ENCODE measurements at places on chromosomes 4 and X.

GRCh38 chr4:101989551-101989950 lies 199.0 kb downstream of the BANK1 start:
- DNase-seq, result no peak

DNA sequence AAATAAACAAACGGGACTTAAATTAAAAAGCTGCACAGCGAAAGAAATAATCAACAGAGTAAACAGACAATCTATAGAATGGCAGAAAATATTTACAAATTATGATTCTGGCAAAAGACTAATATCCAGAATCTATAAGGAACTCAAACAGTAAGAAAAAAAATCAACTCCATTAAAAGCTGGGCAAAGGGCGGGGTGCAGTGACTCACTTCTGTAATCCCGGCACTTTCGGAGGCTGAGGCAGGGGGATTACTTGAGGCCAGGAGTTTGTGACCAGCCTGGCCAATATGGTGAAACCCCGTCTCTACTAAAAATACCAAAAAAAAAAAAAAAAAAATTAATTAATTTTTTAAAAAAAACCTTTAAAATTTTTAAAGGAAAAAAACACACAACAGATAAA lies 109.0 kb downstream of the ATP11C start:
- no peak for DNase-seq

DNA sequence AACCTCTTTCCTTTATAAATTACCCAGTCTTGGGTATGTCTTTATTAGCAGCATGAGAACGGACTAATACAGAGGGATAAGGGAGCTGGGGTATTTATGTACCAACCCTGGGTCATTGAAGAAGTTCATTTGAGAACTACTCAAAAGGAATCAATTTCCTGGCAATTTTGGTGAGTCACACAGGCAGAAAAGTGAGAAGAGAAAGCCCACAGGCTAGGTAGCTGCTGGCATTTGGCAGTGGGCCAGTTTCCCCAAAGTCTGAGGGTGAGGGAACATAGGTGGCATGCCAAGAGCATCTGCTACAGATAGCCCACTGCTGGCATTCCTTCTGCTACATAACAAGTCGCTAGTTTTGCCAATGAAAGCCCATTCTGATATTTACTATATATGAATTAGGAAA lies 411.2 kb downstream of the MID1IP1 start:
- no peak for DNase-seq

- DNase-seq, result no peak
Measured at GRCh38 chrX:133417364-133417763, 2.1 kb upstream of the GPC4 start.

- DNase-seq, result peak; percentile 38
Measured at GRCh38 chr4:103075435-103075893, 1.1 kb downstream of the SLC9B2 start.

- no peak for DNase-seq
Measured at GRCh38 chrX:23066588-23067281, 67.0 kb downstream of the DDX53 start.

GRCh38 chr4:143256456-143256855 lies 71.7 kb downstream of the USP38 start:
- no peak for DNase-seq

GRCh38 chrX:150704030-150704613 lies 10.9 kb downstream of the MTMR1 start:
- peak; percentile 65 for DNase-seq

GRCh38 chr4:5003372-5003857 lies 15.8 kb downstream of the CYTL1 start:
- no peak for DNase-seq

DNA sequence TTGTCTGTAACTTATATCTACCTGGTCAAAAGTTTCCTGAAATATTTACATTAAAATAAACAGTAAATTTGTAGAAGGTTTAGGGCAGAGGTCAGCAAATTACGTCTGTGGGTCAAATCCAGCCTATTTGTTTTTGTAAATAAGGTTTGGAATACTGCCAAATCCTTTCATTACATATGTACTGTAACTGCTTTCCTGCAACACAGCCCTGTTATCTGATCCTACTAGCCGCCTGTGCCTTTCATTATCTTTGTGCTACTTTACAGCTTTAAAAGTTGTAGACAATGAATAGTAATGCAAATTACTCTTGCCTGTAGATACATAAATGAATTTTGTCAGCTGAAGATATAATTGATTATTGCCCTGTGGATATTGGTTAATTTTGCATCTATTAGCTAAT lies 369.6 kb upstream of the SLC7A11 start:
- no peak for DNase-seq

DNA sequence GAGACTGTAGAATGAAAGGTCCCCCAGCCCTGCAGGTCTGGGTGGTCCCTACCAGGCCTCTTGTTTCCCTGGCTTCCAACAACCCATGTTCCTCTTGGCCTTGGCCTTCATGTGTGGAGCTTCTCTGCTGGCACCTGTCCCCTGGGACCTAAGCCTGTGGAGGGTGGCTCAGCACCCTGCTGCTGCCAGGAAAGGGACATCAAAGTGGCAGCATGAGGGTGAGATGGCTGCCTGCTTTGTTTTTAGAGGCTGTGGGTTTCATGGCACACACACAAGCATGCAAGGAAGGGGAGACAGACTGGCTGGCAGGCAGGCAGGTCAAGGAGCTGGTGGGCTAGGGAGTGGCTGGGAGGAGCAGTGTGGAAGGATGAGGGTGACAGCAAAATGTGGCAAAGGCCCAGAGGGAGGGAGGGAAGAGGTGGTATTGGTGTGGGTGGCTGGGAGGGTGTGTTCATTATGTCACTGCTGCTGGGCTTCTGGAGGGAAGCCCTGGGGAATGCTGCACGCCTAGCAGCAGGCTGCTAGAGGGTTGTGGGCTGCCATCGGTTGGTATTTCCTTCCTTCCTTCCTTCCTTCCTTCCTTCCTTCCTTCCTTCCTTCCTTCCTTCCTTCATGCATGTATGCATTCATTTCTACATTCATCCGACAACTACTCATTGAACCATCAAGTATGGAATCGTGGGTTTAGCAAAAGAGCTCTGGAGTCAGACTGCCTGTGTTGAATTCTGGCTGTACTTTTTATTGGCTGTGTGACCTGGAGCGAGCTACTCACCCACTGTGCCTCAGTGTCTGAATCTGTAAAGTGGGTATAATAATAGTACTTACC lies 128.7 kb upstream of the PJA1 start:
- DNase-seq, result no peak
